ENCODE measurements at places on chromosomes 6 and 20.

DNA sequence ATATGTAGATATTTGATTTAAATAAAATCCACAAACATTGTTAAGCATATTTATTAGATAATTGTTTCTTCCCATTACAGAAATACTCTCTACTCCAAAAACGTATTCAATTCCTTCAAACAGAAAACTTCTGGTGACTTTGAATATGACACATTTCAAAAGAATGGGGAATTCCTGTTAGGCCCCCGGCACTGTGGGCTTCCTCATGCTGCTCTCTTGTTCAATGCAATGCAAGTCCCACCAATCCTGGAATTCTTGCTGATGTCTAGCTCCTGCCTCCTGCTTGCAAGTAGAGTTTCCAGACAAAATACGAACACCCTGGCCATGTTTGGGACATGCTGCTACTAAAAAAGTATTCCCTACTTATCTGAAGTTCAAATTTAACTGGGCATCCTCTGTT lies 544.1 kb downstream of the QKI start:
- no peak for DNase-seq

- DNase-seq: no peak
These were observed 14.3 kb upstream of the C20orf144 start for GRCh38 chr20:33647603-33648395.

GRCh38 chr6:165401092-165401491 lies 91.7 kb upstream of the C6orf118 start:
- no peak for DNase-seq

DNA sequence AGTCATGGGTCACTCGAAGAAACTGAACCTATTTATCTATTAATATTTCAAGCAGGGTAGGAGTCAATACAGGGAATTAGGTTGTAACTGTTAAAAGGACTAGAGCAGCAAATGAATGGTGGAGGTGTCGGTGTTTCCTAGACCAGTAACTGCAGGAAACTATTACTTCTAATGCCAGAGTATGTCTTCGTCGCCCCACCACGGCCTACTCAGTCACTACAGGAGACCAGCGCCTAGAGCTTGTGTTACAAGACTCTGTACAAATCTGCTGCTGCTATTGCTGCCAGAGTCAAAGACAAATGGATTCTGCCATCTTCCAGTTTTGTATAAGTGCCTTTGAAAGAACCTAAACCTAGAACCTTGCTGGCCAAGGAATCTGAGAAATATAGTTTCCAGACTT lies 343.9 kb downstream of the SOX4 start:
- no peak for DNase-seq

DNA sequence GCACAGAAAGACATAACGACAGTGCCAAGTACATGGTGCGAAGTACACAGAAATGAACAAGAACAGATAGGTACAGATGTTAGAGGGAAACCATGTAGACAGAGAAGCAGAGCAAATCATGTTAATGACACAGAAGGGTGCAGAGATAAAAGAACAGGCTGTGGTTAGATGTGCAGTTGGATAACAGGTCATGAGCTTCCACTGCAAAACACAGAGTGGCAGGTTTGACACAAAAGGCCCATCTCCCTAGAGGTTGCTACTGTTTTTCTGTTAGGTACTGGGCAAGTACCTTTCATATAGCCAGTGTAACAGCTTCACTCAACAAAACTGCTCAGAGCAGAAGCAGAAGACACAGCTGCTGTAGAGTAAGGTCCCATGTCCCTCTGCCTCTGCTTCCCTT lies 84.6 kb downstream of the AK9 start:
- DNase-seq: no peak

- DNase-seq: no peak
These were observed 393.8 kb upstream of the IMPG1 start for GRCh38 chr6:76466286-76466685.

DNA sequence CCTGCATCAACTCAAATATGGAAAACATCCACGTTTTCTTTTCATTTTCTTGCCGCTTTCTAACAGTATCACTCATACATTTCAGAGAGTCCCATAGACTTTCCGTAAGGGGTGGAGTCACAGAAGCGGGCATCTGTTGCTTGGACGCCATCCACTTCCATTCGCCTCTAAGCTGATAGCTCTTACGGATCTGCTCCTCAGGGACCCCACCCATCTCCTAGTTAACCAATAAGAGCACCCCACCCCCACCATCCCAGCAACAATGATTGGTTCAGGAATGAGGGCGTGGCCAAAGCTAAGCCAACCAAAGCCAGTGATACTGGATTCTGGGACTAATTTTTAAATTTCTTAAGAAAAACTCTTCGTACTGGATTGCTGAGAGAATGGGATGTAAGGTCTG lies 42.4 kb downstream of the SLC2A10 start:
- DNase-seq: no peak

DNA sequence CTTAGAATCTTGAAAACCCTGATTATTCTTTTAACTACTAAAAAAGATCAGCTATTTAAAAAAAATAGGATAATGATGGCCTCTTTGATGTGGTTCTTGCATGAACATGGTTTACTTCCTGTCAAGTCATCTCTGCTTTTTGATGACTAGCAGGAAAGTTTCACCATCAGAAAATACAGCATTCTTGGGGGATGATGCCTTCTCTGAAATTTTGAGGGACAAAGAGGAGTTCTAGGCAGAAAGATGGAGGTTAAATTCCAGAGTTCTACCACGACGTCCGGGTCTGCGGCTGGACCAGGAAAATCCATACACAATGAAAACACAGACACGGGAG lies 130.4 kb downstream of the OLIG3 start:
- no peak for DNase-seq

DNA sequence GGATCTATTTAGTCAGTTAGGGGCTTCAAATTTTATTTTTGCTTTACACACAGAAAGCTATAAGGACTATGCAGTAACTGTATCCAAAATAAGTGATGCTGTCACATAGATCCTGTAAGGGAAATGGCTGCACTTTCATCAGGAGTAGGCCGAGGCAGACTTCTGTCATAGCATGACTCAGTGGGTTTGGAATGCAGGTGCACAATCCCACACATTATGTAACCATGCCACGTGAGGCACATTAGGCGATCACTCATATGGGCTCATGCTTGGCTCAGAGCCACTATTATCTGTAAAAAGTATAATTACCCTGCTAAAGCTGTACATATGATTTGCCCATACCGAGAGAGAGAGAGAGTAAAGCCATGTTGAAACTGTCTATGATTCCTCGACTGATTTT lies 1189.4 kb upstream of the EYS start:
- DNase-seq: no peak

GRCh38 chr6:79040083-79040482 lies 38.0 kb downstream of the PHIP start:
- no peak for DNase-seq

DNA sequence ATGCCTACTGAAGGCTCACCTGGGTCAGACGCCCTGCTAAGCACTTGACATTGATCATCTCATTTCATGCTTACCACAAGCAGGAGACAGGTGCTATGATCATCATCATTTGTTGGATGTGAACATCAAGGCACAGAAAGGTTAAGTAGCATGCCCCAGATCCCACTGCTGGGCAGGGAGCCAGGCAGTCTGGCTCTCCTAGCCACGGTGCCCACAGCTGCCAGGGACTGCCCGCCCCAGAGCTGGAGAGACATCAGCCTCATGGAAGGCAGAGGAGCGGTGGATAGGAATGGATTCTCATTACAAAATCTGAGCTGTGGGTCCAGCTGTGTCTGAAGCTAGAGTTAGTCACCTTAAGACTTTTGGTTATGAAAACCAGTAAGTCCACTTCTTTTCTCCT lies 3.6 kb downstream of the SULF2 start:
- no peak for DNase-seq

GRCh38 chr6:88339761-88340160 lies 173.6 kb upstream of the CNR1 start:
- DNase-seq: no peak

DNA sequence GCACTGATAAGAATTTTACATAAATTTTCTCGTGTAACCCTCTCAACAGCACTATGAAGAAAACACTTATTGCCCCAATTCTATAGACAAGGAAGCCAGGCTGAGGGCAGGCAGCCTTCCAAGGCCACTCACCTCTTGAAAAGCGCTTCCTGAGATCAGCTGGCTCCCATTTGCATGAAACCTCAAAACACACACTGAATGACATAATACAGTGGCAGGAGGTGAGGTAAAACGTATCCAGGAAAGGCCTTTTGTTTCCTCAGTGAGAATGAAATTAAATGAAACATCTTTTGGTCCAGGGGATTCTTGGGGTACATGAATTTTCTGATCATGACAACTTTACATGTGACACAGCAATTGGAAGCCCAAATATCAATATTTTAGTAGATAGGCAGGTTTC lies 112.5 kb downstream of the WDR27 start:
- no peak for DNase-seq

- DNase-seq: no peak
These were observed 67.6 kb downstream of the MRPL14 start for GRCh38 chr6:44059359-44060346.

- DNase-seq: no peak
These were observed 119.7 kb downstream of the SH3BGRL2 start for GRCh38 chr6:79750806-79751205.

- no peak for DNase-seq
These were observed 139.4 kb upstream of the ENPP5 start for GRCh38 chr6:46310196-46310595.

- peak; percentile 37 for DNase-seq
These were observed 15.7 kb downstream of the HMGN4 start for GRCh38 chr6:26553635-26554446.

DNA sequence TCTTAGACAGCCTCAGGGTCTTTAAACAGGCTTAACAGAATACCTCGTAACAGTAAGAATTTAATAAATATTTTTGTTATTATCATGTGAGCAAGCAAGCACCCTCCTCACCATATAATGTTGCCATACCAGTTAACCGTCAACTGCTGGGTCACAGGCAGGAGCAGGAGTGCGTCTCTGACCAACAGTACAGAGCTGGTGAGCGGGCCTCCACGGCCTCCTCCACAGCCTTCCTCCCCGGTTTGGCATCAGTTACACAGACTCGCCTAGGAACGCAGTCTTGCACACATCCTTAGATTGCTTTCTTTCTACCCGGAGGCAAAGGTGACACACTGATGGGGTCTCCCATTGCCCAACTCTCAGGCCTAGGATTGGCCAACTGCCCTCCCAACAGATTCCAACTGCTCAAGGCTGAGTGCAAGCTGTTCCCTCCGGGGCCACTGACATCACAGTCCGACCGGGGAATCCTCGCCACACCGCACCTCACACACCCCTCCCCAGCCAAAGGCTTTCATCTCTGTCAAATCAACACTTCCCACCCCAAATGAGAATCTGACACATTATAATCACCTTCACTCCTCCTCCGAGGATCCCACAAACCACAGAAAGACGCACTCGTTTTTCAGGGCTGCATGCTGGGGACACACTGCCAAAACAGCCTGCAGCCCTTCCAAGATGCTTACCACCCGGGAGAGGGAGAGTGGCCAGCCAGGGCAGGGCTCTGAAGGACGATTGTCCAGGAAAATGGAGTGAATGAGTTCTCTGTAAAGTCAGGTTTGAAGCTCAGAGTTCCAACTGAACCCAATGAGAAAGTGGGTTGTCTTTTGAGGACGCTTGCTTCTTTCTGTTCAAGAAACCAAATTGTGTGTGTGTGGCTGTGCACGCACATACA lies 63.2 kb downstream of the PDE10A start:
- DNase-seq: no peak

DNA sequence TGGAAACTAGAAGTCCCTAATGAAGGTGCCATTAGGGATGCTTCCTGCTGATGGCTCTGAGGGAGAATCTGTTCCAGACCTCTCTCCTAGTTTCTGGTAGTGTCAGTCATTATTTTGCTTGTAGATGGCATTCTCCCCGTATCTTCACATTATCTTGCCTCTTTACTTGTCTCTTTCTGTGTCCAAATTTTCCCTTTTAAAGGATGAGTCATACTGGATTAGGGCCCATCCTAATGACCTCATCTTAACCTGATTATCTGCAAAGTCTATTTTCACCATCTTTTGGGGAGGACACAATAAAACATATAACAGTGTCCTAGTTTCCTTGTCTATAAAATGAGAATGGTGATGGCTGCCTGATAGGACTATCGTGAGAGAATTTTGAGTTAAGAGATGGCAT lies 27.3 kb downstream of the ZNF391 start:
- no peak for DNase-seq

DNA sequence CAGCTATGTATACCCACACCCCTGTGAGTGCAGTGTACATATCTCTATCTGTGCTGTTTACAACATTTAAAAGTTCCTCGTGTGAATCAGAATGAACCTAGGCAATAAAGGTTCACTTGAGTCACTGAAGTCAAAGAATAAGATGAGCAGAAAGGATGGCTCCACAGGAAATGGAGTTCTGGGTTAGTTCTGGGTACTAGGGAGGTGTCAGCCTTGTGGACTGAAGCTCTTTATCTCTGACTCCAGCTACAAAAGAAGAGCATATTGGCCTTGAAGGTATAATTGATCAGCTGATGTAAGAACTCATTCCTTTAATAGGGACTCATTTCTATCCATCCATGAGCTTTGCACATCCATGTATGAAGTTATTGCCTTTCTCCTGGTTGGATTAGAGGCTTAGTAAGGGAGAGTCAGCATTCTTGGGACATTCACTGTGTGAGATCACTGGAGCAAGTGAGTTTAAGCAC lies 73.9 kb upstream of the BACH2 start:
- no peak for DNase-seq

GRCh38 chr20:17638835-17639407 lies 43.1 kb downstream of the RRBP1 start:
- no peak for DNase-seq

- DNase-seq: no peak
These were observed 47.1 kb upstream of the FOXP4 start for GRCh38 chr6:41498968-41499599.

- no peak for DNase-seq
These were observed 31.0 kb upstream of the SALL4 start for GRCh38 chr20:51833326-51833725.

GRCh38 chr6:143699430-143699825 lies 21.7 kb downstream of the PHACTR2 start:
- DNase-seq: no peak

DNA sequence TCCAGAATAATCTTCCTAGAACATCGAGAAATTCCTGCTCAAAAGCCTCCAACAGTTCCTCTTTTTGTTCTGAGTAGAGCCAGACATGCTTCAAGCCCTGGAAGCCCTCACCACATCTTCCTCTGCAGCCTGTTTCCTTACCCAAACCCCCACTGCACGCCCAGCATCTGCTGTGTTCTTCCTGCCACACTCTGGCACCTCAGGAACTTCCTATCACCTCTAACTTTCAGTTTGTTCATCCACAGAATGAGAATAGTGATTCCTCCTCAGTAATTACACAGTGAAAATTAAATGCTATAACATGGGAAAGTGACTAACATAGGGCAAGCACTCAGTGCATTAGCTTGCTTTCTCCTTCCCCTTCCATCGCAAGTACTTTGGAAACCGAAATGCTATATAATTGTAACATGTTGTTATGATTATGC lies 26.3 kb downstream of the C6orf89 start:
- DNase-seq: no peak

DNA sequence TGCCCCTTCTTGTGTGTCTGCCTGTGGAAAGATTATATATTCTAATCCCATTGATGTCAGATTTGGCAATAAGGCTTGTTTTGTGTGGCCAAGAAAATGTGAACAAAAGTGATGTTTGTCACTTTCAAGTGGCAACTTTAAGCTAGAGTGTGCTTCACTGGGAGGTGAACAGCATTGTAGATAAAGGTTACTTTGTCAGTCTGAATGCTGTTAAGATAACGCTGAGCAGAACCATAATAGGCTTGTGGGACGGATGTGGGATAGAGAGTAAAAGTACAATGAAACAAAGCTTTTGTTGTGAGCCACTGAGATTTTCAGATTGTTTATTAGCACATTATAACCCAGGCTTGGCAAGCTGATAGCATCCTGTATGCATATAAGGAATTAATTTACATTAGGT lies 303.8 kb upstream of the MAN1A1 start:
- DNase-seq: no peak

Data from dorsolateral prefrontal cortex (tissue), 122 donors.